ENCODE measurements at places on chromosomes 12 and 14.

GRCh38 chr14:55929136-55929535 is 189.1 kb upstream of the PELI2 start:
- DNase-seq = no peak

- no peak for DNase-seq
These were observed 127.2 kb upstream of the ATF7IP start for GRCh38 chr12:14238221-14238792.

DNA sequence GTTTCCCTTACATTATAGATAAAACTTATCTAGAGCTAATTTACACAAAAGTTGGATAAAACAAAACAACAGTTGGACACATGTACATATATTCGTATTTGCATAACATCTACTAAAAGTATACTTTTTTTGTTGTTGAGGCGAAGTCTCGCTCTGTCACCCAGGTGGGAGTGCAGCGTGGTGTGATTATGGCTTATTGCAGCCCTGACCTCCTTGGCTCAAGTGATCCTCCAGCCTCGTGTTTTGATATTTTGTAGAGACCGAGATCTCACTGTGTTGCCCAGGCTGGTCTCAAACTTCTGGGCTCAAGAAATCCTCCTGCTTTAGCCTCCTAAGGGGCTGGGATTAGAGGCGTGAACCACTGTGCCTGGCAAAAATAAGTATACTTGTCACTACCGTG is 9.4 kb downstream of the SYNE2 start:
- DNase-seq = no peak

GRCh38 chr14:65250162-65250495 is 147.8 kb upstream of the MAX start:
- no peak for DNase-seq

DNA sequence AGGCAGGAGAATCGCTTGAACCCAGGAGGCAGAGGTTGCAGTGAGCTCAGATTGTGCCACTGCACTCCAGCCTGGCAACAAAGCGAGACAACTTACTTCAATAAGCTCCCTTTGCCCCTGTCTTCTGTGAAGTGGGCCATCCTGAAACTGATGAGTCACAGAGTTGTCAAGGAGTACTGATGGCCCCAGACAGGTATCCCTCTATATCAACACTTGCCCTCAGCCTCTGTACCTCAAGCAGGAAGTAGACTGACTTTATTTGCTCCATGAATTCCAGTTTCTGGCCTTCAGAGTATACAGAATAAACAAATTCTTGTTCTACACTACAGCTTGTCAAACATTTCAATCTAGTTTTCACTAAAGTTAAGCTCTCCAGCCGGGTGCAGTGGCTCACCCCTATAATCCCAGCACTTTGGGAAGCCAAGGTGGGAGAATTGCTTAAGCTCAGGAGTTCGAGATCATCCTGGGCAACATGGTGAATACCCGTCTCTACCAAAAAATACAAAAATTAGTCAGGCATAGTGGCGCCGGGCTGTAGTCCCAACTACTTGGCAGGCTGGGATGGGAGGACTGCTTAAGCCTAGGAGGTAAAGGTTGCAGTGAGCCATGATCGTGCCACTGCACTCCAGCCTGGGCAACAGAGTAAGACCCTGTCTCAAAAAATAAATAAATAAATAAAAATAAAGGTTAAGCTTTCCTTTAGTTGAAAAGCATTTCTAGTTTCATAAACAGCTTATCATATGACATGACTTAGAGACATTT is 16.4 kb upstream of the LRP10 start:
- DNase-seq = no peak

DNA sequence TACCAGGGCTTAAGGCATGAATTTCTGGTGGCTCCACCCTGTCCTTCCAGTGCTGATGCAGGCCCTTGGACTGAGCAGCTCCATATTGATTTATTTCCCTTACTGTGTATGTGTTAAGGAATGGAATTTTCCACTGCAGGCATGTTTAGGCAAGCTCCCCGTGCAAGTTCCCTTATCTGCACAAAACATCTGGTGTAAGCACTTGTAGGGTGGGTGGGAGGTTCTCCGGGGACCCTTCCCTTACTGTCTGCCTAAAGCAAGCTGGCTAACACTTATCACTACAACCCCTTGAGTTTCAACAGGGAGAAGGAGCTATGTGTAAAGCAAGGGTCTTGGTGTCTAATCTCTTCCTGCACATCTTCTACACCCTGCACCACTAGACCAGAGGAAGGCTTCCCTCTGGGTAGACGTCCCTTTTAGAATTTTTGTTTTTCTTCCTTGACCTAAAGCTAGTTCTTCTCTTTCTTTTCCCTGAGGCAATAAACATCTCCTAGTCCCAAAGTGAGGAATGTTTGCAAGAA is 22.0 kb upstream of the DRAM1 start:
- DNase-seq = peak; percentile 15
